Pericardium fibroblast (primary cell): ENCODE measurements at places on chromosomes 6 and 20. TPM values are rescaled to one million over a fixed set of nuclear protein-coding genes. Genes with fewer than 3 reads are reported as not detected.

The ANKS1A gene
- 6.8 and 8.4 TPM in 2 replicates for total RNA-seq

The ZNF341 gene
- 1.2 and 2.4 TPM in 2 replicates for total RNA-seq

The TRAPPC3L gene
- total RNA-seq = 0.47 TPM in 1 of 2 replicates, not detected in the other

The HLA-DOA gene
- not detected in 2 replicates for total RNA-seq

The C2 gene
- 1.2 and 9.6 TPM in 2 replicates for total RNA-seq

The ADGRF1 gene
- total RNA-seq = not detected in 2 replicates

The SIRPB1 gene
- 0.77 and 1.9 TPM in 2 replicates for total RNA-seq

The CDSN gene
- total RNA-seq = not detected in 2 replicates

The DUSP15 gene
- 0.09 and 0.70 TPM in 2 replicates for total RNA-seq

The MYMX gene
- 0.60 TPM in 1 of 2 replicates, not detected in the other for total RNA-seq

The DNAAF9 gene
- 10.0 and 11.4 TPM in 2 replicates for total RNA-seq

The IL17F gene
- total RNA-seq = not detected in 2 replicates

The MUC21 gene
- not detected in 2 replicates for total RNA-seq

The REPS1 gene
- total RNA-seq = 15.7 and 19.3 TPM in 2 replicates

The ADGRF5 gene
- 0.23 and 3.0 TPM in 2 replicates for total RNA-seq

The GLP1R gene
- not detected in 2 replicates for total RNA-seq

The PNLDC1 gene
- 1.4 TPM in 1 of 2 replicates, not detected in the other for total RNA-seq

The CAGE1 gene
- total RNA-seq = not detected in 2 replicates

The COL19A1 gene
- total RNA-seq = under 0.01 TPM in 1 of 2 replicates, not detected in the other

The ZNF831 gene
- not detected in 2 replicates for total RNA-seq

The SLC26A8 gene
- total RNA-seq = not detected in 2 replicates

The BMP7 gene
- total RNA-seq = not detected in 2 replicates

The POPDC3 gene
- total RNA-seq = 2.7 and 26.6 TPM in 2 replicates

The TRIM31 gene
- not detected in 2 replicates for total RNA-seq

The TCP11 gene
- total RNA-seq = not detected in 2 replicates

The PRICKLE4 gene
- 0.43 and 0.82 TPM in 2 replicates for total RNA-seq

The RSPO3 gene
- total RNA-seq = 0.47 and 1.5 TPM in 2 replicates

The PAX1 gene
- total RNA-seq = not detected in 2 replicates

The IPCEF1 gene
- total RNA-seq = 0.58 TPM in 1 of 2 replicates, not detected in the other

The UBE2V1 gene
- 78.8 and 80.1 TPM in 2 replicates for total RNA-seq

The KIAA1755 gene
- total RNA-seq = 1.4 and 2.7 TPM in 2 replicates

The KCNK15 gene
- total RNA-seq = 1.5 and 2.0 TPM in 2 replicates

The NDUFAF4 gene
- total RNA-seq = 7.1 and 11.4 TPM in 2 replicates

The PLA2G7 gene
- 0.12 TPM in 1 of 2 replicates, not detected in the other for total RNA-seq

The TNNC2 gene
- 1.1 and 12.2 TPM in 2 replicates for total RNA-seq

The WFDC12 gene
- total RNA-seq = not detected in 2 replicates

The CD40 gene
- 3.3 and 9.2 TPM in 2 replicates for total RNA-seq

The OR2H2 gene
- not detected in 2 replicates for total RNA-seq

The KIAA1586 gene
- 5.4 and 5.6 TPM in 2 replicates for total RNA-seq

The GJA10 gene
- total RNA-seq = not detected in 2 replicates

The NKX2-4 gene
- not detected in 2 replicates for total RNA-seq

The MAP7 gene
- total RNA-seq = 0.12 TPM in 1 of 2 replicates, not detected in the other

The GABRR2 gene
- total RNA-seq = not detected in 2 replicates

The BANF2 gene
- total RNA-seq = not detected in 2 replicates

The GMPR gene
- total RNA-seq = 3.7 and 34.8 TPM in 2 replicates

The SYNDIG1 gene
- total RNA-seq = 0.68 TPM in 1 of 2 replicates, not detected in the other

The PCED1A gene
- 41.4 and 45.3 TPM in 2 replicates for total RNA-seq

The RPS6KA2 gene
- 122 and 174 TPM in 2 replicates for total RNA-seq

The PPIL4 gene
- total RNA-seq = 17.9 and 23.9 TPM in 2 replicates

The RALY gene
- total RNA-seq = 83.6 and 103 TPM in 2 replicates

The ERGIC3 gene
- 361 and 367 TPM in 2 replicates for total RNA-seq

The BHLHE23 gene
- total RNA-seq = not detected in 2 replicates

The PEX7 gene
- 4.7 and 5.4 TPM in 2 replicates for total RNA-seq
